HT1080 (cell line): ENCODE measurements at places on chromosomes 1 and 21.
A peak's percentile ranks its signal among the peaks of the same experiment; 100 is the strongest.

- DNase-seq: no peak
Observed at GRCh38 chr1:155932487-155932886, 1.7 kb downstream of the KHDC4 start.

GRCh38 chr1:27361044-27361402 lies 5.7 kb downstream of the MAP3K6 start:
- no peak for DNase-seq

GRCh38 chr21:31668651-31669491 lies 9.4 kb downstream of the SOD1 start:
- DNase-seq: no peak

DNA sequence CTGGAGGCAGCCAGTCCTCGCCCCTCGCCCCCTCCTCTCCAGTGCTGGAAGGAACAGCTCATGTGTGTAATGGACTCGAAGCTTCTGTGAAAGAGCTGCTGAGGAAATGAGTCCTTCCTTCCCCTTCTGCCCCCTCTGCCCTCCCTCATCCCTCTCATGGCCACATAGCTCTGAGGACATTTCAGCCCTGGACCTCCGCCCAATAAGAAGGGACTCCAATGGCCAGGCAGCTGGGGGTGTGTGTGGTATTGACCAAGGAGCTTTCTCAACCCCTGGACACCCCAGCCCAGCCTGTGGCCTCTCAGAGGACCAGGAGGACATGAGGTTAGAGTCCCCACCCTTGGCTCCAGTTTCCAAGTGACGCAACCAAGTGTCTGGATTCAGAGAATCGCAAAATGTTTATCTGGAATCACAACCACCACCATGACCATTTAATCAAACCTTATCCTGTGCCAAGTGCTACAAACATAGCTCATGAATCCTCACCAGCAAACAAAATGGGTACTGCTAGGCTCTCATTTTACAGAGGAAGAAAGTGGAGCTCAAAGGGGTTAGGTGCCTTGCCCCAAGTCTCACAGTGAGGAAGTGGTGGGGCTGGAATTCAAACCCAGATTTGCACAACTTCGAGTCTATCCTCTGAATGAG lies 47.8 kb upstream of the ECE1 start:
- DNase-seq: peak; percentile 16

GRCh38 chr21:40080385-40080784 lies 213.1 kb downstream of the PCP4 start:
- DNase-seq: no peak

DNA sequence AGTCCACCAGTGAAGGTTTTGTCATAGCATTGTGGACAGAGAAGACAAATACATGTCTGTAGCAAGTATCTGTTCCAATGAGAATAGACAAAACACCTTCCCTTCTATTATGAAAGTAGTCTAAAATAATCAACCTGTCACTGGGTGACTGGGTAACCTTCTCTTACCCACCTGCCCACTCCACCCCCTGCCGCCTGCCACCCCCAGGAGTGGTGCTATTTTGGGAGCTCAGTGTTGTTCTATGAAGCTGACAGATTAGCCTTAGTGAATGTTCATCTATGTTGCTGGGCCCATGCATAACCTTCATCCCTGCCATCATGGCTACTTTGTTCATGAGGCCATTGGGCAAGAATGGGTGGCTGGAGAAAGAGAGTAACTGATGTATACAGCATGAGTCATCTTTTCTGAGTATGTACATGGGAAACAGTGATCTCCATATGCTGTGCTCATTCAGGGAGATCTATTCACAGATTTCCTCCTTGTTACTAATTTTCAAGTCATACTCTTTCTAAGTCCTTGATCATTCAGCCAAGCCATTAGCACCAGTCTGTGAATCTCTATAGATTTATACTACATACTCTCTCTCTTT lies 24.8 kb downstream of the MARK1 start:
- DNase-seq: peak; percentile 58

DNA sequence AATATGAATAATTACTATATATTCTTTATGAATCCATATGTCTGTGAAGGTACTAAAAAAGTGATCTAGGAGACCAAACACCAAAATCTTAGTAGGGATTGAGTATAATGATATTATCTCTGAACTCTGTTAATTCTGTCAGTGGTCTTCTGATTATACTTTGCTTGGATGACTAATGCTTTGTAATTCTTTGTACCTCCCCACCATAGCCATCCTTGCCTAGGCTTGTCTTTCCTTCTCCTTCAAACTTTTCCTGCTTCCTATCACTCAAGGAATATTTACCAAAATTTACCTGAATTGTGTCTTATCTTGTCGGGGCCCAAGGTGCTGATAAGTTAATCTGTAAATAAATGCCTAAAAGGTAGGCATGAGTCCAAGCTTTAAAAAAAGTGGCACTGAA lies 845 bp upstream of the RGS5 start:
- DNase-seq: no peak

DNA sequence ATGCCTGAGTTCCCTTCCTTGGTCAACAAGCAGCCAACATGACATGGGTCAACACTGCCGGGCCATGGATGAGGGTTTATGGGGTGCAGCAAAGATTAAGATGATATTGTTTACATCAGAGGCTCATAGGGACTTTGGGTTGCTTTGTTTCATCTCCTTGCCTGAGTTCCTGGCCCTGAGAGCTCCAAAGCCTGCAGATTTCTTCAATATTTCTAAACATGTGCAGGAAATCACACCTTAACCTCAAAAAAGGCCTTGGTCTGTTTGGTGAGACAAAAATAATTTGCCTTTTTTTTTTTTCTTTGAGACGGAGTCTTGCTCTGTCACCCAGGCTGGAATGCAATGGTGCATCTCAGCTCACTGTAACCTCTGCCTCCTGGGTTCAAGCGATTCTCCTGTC lies 876 bp downstream of the SLAMF8 start:
- DNase-seq: no peak

DNA sequence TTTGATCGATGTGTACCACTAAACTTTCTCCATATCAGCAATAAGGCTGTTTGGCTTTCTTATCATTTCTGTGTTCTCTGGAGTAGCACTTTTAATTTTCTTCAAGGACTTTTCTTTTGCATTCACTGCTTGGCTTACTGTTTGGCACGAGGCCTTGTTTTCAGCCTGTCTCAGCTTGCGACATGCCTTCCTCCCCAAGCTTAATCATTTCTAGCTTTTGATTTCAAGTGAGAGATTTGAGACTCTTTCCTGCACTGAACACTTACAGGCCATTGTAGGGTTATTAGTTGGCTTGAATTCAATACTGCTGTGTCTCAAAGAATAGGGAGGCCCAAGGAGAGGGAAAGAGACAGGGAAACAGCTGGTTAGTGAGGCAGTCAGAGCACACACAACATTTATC lies 120.6 kb upstream of the KCND3 start:
- DNase-seq: no peak

DNA sequence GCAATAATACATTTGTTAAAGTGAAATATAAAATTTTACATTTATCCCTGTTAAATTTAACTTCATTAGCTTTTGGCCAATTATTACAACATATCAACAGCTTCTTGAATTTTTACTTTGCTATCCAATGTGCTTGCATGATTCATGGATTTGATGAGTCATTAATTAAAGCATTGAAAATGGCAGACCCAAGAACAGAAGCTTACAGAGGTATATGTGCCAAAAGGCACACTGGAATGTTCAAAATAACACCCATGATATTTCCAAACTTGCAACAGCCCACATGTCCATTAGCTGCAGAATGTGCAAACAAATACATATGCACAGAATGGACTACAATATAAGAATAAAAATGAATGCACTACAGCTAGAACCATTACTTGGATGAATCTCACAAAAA lies 76.4 kb upstream of the MAN1A2 start:
- DNase-seq: no peak
